ENCODE measurements at places on chromosomes 7 and 10. TPM values are rescaled to one million over a fixed set of nuclear protein-coding genes. Genes with fewer than 3 reads are reported as not detected.

DNA sequence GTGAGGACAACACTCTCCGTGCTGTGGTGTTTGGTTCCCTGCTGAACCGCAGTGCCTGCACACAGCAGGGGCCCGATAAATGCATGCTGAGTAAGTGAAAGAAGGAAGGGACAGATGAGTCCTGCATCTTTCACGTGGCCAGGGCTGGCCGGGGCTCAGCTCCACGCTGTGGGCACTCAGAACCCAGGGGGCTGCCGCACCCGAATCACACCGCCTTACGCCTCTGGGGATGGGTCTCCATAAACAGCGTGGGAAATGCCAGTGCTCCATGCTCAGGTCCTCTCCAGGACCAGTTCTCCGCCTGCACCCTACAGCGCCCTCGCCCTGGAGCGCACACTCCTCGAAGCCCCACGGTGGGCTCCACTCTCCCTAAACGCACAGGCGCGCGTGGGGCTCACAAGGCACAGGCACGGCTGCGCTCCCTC, 38.1 kb downstream of the RASGEF1A start:
- no peak for DNase-seq

- DNase-seq = no peak
These were observed 1.1 kb downstream of the FUOM start for GRCh38 chr10:133356549-133357284.

The ZNF438 gene
- polyA plus RNA-seq = 6.9 TPM

The CCDC7 gene
- 0.93 TPM for polyA plus RNA-seq

GRCh38 chr7:47582764-47583738, 1.1 kb upstream of the TNS3 start:
- DNase-seq = no peak

The CYP3A7 gene
- not detected for polyA plus RNA-seq

GRCh38 chr7:121343302-121343701, 14.5 kb downstream of the WNT16 start:
- DNase-seq = no peak

The FEZF1 gene
- polyA plus RNA-seq = 0.15 TPM

- no peak for DNase-seq
These were observed 957.0 kb upstream of the LRRTM3 start for GRCh38 chr10:65968871-65969270.

The PDE1C gene
- polyA plus RNA-seq = 7.2 TPM

GRCh38 chr7:151511946-151512345, 7.7 kb downstream of the RHEB start:
- DNase-seq = no peak

The KNDC1 gene
- polyA plus RNA-seq = 12.0 TPM

The SSMEM1 gene
- polyA plus RNA-seq = not detected

- peak; percentile 81 for DNase-seq
These were observed 191.2 kb downstream of the SORCS1 start for GRCh38 chr10:106973288-106973687.

DNA sequence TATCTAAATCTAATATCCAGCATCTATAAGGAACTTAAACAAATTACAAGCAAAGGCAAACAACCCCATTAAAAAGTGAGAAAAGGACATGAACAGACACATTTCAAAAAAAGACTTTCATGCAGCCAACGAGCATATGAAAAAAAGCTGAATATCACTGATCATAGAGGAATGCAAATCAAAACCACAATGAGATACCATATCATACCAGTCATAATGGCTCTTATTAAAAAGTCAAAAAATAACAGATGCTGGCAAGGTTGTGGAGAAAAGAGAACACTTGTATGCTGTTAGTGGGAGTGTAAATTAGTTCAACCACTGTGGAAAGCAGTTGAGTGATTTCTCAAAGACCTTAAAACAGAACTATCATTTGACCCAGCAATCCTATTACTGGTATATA, 334.4 kb upstream of the CACNA2D1 start:
- no peak for DNase-seq

The EIF5AL1 gene
- polyA plus RNA-seq = 0.53 TPM

GRCh38 chr7:128705891-128706333, 33.2 kb upstream of the CALU start:
- DNase-seq = no peak

- no peak for DNase-seq
These were observed 373.1 kb downstream of the THSD7A start for GRCh38 chr7:11458736-11459483.

GRCh38 chr7:45686441-45687184, 112.4 kb downstream of the ADCY1 start:
- no peak for DNase-seq

The RPEL1 gene
- polyA plus RNA-seq = not detected

DNA sequence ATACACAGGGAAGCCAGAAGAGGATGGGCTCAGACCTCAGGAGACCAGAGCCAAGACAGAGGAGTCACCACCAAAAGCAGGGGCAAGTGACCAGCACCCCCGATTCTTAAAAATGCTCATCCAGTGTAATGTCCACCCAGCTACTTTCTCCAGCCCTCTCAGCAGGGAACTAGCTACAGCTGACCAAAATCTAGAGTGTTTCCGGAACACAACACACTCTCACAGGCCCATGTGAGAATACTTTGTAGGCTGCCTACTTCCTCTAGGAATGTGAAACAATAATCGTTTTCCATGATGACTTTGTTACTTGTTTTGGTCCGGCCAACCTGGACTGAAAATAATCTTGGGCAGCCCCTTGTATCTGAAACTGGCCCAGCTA, 14.5 kb downstream of the PSAP start:
- no peak for DNase-seq

DNA sequence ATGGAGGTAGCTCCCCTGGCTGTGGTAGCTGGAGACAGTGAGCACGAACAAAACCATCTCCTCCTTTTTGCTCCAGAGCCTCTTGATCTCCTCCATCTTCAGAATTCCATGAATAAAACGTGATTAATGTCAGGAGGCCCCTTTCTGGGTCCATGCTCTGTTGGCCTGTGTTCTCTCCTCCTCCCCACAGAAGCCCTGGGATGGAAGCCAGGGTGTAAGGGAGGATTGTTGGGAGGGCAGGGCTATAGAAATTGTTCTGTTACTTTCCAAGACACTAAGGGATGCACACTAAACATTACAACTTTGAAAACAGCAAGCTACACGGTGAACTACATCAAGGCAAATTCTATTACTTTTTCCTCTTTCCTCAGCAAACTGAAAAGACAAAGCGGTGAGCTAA, 96.3 kb downstream of the RNF216 start:
- no peak for DNase-seq

GRCh38 chr7:76325811-76326210, 23.3 kb downstream of the HSPB1 start:
- DNase-seq = no peak

DNA sequence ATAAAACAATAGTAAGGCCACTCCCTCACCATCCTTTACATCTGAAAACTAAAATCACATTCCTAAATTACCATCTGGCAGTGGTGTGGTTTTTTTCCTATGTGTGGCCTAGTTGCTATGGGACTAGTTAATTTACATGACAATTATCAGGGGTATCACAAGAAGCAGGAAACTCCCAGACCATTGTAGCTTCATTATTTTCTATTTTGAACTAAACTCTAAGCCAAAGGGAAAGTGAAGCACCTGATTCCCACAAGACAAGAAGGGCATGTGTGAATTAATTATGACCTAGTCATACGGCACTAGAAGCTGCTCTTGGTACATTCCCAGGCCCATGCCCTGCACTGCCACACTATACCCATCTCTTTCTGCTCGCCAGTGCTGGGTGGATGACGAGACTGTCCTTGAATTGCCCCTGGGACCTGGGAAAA, 103.4 kb downstream of the ATXN7L1 start:
- DNase-seq = peak; percentile 51

GRCh38 chr7:93544691-93545090, 29.8 kb downstream of the CALCR start:
- no peak for DNase-seq
